ENCODE measurements at places on chromosomes 13 and 19.

- no peak for DNase-seq
Observed at GRCh38 chr19:1747285-1748114, 5.8 kb upstream of the ONECUT3 start.

DNA sequence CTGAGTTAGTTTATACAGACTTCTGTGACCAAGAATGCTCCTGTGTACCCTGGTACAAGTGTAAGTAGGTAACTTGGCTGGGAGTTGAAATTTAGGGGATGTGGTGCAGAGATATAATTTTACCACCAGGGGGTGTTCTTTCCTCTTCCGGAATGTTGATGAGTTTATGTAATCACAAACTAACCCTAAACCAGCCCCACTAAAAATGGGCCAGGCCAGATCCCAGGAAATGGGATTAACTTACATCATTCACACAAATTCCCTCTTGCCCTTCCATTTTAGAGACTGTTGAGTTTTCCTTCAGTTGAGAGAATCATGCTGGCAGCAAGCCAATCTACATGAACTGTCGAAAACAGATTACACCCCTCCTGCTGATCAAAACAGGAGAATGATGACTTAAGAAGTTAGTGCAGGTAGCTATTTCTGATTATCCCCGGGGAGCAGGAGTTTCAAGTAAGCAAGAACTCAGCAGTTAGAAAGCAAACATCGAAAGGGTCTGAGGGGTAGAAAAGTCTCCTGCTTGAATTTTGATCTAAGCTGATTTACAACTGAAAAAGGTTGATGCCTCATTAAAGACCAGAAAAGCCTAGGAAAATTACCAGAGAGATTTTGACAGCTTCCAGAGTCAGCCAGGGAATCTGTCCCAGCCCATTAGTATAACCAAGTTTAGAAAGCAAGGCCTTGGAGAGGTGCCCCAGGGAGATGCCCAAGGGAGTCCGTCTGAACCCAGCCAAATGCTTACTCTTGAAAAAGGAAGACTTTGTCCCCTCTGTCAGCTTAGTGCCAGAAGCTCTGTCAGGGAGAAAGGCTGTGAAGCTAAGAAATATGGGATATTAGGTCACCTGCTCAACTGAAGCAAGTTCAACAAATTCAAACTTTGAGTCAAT lies 32.3 kb upstream of the MED4 start:
- DNase-seq, result peak; percentile 23

DNA sequence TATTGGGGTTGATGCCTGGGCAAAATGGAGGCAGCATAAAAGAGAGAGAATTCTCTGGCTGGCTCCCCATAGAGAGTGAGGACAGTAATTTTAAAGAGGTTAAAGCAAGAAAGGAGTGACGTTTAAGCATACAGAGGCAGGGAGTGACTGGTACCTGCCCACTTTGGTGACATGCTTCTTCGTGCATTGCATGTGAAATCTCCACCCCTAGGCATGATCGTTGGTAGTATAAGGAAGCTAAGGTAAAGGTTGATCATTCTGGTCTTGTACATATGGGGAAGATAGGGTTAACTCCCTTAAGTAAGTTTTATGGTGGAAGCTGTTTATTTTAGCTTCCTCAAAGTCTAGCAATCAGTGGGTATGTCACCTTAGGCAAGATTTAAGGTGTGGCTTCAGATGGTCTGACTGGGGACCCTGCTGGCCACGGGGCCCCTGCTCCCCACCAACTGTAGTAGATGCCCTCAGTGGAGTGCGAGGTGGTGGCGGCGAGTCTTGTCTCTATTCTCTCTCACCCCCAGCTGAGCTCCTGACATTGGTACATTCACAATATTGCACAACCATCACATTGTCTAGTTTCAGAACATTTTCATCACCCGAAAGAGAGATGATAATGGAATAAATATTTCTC lies 797.5 kb upstream of the SPRY2 start:
- no peak for DNase-seq

DNA sequence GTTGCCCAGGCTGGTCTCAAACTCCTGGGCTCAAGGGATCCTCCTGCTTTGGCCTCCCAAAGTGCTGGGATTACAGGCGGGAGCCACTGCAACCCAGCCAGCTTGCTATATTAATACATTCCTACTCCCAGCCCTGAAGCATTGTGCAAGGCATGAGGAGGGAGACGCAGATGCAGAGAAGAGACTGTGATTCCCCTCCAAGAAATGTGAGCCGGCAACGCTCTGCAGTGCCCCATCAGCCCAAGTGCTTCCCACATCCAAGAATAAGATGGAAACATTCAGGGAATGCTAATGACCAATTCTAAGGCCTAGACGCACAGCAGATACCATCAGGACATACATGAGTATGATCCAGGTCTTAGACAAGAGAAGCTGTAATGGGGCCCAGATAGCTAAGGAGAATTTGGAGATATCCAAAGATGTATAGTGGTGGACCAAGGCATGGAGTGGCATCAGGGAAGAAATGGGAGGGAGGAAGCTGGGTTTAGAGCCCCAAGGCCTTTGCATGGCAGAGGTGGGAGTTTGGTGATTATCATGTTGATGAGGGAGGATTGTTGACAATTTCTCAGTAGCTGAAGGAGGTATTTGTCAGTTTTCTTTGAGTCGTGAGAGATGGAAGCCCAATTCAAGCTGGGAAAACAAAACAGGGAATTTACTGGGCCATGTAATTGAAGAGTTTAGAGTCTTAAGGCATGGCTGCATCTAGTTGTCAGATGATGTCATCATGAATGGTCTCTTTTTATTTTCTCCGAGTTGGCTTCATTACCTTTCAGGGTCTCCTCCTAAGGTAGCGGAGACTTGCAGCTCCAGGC lies 2.9 kb downstream of the PPM1N start:
- DNase-seq, result no peak

- DNase-seq, result no peak
Observed at GRCh38 chr19:36579255-36579654, 6.2 kb upstream of the ZNF529 start.

DNA sequence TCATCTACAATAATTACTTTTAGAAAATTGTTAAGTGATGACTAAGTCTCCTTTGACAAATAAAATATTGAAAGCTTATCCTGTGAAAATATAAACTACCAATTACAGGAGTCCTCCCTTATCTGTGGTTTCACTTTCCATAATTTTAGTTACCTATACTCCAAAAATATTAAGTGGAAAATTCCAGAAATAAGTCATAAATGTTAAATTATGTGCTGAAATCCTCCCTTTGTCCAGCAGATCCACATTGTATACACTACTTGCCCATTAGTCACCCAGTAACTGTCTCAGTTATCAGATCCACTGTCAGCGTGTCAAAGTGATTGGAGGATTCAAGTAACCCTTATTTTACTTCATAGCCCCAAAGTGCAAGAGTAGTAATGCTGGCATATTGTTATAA lies 98.1 kb downstream of the SERP2 start:
- DNase-seq, result no peak

DNA sequence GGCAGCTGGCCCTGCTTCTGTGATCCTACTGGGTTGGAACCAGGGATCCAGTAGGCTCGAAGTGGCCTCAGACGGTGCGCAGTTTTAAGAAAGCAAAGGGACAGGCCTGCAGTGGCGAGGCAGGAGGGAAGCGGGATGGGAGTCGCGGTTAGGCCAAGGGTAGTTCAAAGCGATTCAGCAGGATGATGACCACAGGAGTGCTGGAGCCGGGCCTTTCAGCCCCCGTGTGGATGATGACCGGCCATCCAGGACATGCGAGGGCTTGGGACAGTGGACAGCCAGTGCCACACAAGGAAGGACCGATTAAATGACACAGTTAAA lies 854 bp downstream of the RNASEH2B start:
- no peak for DNase-seq

DNA sequence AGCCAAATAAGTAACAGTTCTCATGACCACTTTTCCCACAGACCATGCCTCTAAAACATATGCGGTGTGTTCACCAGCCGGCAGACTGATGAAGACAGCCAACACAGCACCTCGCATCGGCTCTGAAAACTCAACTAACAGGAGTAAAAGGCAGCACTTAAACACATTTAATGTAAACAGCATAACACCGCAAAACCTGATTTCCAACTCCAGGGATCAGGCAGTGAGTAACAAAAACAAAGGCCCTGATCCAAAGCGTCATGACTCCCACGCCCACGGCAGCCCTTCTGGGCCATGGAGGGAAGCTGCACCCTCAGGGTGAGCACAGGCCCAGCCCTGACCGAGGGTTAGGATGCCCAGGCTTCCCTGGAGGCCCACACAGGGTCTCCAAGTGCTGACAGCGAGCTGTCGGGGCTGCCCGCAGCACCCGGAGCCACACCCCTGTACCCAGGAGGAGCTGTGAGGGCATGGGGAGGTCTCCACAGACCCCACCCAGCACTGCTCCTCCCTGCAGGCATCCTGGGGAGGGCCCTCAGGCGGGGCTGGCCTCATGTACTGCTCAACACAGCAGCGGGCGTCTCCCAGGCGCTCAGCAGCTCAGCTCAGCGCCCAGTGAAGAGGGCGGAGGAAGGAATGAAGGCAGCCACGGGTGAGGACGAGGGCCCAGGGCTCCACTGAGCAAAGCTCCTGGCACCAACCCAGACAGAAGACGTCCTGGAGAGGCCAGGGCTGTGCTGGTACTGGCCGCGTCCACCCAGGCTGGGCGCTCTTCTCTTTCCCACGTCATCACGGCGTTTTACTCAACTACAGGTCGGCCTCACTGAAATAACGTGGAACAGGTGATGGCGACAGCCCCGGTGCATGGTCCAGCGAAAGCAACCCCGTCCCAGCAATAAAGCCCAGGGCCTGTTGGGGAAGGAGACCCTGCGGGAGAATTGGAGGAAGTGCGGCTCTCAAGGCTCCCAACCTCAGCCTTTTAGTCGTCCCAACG lies 53.7 kb downstream of the RASA3 start:
- no peak for DNase-seq

DNA sequence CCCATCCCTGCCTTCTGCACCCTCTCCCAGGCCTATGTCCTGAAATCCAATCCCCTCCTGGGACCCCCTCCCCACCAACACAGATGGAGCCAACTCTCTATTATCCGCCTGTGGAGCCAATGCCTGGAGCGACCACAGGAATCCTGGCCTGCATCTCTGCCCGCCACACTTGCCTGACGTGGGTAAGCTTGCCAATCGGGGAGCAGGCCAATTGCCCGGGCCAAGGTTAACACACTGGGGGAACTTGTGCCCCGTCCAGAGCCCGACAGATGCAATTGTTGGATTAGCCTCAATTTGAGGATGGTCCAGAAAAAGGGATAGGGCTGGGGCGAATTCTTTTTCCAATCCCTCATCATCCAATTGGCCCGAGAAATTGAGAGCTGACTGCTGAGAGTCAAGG lies 5.9 kb downstream of the WIZ start:
- no peak for DNase-seq

Measured in prostate gland (tissue), 2 donors.